Chondrocyte (in vitro differentiated cells): ENCODE measurements at places on chromosomes 13 and 19.

DNA sequence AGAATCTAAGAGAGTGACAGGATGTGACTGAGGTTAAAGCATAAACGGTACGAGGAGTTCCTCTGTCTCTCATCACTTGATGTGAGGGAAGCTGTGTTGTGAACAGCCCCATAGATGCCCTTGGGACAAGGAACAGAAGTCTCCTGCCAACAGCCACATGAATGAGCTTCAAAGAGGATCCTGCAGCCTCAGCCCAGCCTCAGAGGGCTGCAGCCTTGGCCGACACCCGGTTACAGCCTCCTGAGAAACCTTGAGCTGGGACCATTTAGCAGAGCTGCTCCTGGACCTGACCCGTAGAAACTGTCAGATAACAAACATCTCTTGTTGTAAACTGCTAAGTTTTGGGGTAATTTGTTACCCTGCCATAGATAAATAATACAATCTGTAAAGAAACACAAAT is 54.2 kb downstream of the CCNE1 start:
- no peak overlapping the region for H3K27ac ChIP-seq
- peaks cover 30% of the 10 kb centered on the region for H3K27me3 ChIP-seq
- peaks cover 2% of the 10 kb centered on the region for H3K36me3 ChIP-seq
- H3K4me1 ChIP-seq: no peaks in the 10 kb centered on the region
- H3K4me3 ChIP-seq: no peak overlapping the region
- peak; percentile 22 for DNase-seq

GRCh38 chr19:840519-841206 is at the start of gene PRTN3:
TSS of gene PRTN3 (plus strand) at chr19:840999. CDS start at chr19:841009, 10 bp downstream.
- H3K4me1 ChIP-seq: peaks cover 6% of the 10 kb centered on the region
- H3K27me3 ChIP-seq: peaks cover 14% of the 10 kb centered on the region
- H3K36me3 ChIP-seq: peaks cover 1% of the 10 kb centered on the region
- H3K4me3 ChIP-seq: no peak within 1 kb of the TSS
- no peak within 1 kb of the TSS for H3K27ac ChIP-seq

DNA sequence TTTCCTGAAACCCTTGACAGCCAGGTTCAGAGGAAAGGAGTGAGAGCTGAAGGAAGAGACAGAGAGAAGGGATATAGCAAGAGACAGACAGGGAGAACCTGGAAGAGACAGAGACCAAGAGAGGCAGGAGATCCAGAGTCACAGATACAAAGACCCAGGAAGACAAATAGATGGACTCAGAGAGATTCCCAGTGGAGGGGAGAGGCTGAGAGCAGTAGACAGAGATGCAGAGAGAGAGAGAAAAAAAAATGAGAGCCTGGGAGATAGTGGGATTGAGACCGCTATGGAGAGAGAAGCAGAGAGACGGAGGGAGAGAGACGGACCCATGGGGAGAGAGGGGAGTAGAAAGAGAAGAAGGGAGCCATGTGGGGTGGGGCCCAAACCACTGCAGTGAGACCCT is 763 bp downstream of the FXYD7 start:
- H3K27me3 ChIP-seq: peaks cover 14% of the 10 kb centered on the region
- peaks cover 43% of the 10 kb centered on the region for H3K4me1 ChIP-seq
- no peak overlapping the region for H3K27ac ChIP-seq

DNA sequence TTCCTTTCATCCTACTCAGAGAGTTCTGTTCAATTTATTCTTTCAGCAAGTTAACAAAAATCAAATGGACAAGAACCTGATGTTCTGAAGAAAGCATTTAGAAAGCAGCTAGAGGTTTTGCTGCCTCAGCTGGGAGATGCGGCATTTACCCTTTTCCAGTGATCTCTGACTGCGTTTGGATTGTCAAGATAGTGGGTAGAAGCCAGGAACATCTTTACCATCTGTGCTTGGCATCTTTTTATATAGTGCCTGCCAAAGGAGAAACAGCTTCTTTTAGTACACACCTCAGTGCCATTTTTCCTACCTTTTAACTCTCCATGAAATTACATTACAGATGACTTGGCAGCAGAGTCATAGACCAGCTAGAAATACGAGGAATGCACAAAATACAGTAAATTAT is 680.8 kb downstream of the SLITRK1 start:
- no peaks in the 10 kb centered on the region for H3K36me3 ChIP-seq
- H3K27ac ChIP-seq: no peak overlapping the region
- no peaks in the 10 kb centered on the region for H3K27me3 ChIP-seq
- no peaks in the 10 kb centered on the region for H3K4me1 ChIP-seq
- no peak for DNase-seq

- no peak for DNase-seq
- no peak overlapping the region for H3K27ac ChIP-seq
- peaks cover 7% of the 10 kb centered on the region for H3K27me3 ChIP-seq
- no peak overlapping the region for H3K4me3 ChIP-seq
Observed at GRCh38 chr19:47032171-47032811, 12.7 kb downstream of the NPAS1 start.
